Activated CD4-positive, alpha-beta memory T cell treated with anti-CD3 and anti-CD28 coated beads, Interleukin-2, amount 10 ng/mL, durations not matched to agents 7 days and 5 days (primary cell): ENCODE measurements at places on chromosomes 3 and 15. TPM values are rescaled to one million over a fixed set of nuclear protein-coding genes. Genes with fewer than 3 reads are reported as not detected.

DNA sequence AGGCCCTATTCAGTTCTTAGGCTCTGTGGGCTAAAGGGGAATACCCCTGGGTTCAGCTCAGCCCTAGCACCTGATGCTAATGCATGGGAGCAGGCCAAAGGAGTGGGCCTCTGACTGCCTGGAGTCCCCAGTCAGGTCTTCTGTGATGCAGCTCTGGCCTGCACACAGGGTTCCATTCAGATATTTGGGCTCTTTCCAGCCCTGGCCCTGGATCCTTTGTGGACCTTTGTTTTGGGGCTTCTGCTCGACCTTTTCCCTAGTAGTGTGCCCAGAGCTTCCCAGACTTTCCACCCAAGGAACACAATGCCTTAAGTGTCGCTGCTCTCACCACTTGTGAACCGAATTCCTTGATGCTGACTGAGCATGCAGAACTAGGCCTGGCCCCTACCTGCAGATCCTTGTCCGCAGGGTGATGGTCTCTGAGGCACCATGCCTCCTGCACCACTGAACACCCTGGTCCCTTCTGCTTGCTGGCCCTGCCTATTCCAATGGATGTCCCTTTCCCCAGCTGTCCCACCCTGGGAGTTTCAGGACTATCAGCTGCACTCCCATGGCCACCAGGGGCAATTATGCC is 5.1 kb downstream of the SEC13 start:
- DNase-seq, result no peak
- no peak overlapping the region for H3K4me3 ChIP-seq
- H3K36me3 ChIP-seq, result peaks cover 42% of the 10 kb centered on the region
- no peak overlapping the region for H3K27ac ChIP-seq
- no peaks in the 10 kb centered on the region for H3K27me3 ChIP-seq
- peaks cover 24% of the 10 kb centered on the region for H3K4me1 ChIP-seq

GRCh38 chr15:25716414-25717126 is 146.6 kb downstream of the ATP10A start:
- peaks cover 19% of the 10 kb centered on the region for H3K36me3 ChIP-seq
- no peak overlapping the region for H3K27ac ChIP-seq
- no peaks in the 10 kb centered on the region for H3K4me1 ChIP-seq
- no peak overlapping the region for H3K4me3 ChIP-seq
- no peak for DNase-seq

GRCh38 chr15:31458596-31459399 is 132.2 kb downstream of the KLF13 start:
- no peaks in the 10 kb centered on the region for H3K27me3 ChIP-seq
- H3K36me3 ChIP-seq, result peaks cover 6% of the 10 kb centered on the region
- DNase-seq, result no peak
- no peak overlapping the region for H3K27ac ChIP-seq

GRCh38 chr15:85890620-85890980 is 95.9 kb upstream of the KLHL25 start:
- H3K27me3 ChIP-seq, result peaks cover 6% of the 10 kb centered on the region
- H3K4me3 ChIP-seq, result no peak overlapping the region
- no peak overlapping the region for H3K27ac ChIP-seq

GRCh38 chr3:151152455-151153079 is 50.4 kb downstream of the GPR171 start:
- H3K4me1 ChIP-seq, result no peaks in the 10 kb centered on the region
- no peaks in the 10 kb centered on the region for H3K27me3 ChIP-seq
- H3K36me3 ChIP-seq, result no peaks in the 10 kb centered on the region
- H3K4me3 ChIP-seq, result no peak overlapping the region
- no peak for DNase-seq
- no peak overlapping the region for H3K27ac ChIP-seq

DNA sequence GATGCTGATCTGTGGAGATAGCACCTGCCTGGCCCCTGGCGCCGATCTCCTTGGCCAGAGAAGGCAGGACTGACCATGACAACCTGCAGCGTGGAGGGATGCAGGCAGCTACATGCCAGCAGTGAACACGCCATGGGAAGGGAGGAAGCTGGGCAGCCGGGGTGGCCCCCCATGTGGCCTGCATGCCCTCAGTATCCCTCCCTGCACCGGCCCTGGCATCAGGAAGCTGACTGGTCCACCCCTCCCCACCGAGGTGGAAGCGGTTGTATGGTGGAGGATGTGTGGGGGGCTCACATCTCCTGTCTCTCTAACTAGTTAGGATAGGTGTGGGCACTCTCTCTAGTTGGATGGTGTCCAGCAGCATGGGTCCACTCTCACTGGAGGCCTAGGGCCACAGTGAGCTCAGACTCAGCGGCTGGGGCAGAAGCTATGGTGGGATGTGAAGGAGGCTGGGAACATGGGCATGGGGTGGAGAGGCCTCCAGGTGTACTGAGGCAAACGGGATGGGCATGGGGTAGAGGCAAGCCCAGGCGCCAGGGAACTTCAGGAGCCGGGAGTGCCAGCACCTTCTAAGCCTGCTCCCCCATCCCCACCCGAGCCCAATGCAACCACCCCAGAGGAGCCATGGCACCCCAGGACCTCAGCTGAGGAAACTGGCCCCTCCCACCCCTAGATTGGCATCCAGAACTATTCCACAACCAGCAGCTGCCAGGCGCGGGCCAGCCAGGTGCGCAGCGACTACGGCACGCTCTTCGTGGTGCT is 1.8 kb upstream of the ABTB1 start:
- peak overlapping the region; percentile 88 for H3K4me3 ChIP-seq
- peaks cover 2% of the 10 kb centered on the region for H3K36me3 ChIP-seq
- DNase-seq, result no peak

GRCh38 chr3:143331350-143331749 is 211.8 kb downstream of the CHST2 start:
- no peaks in the 10 kb centered on the region for H3K4me1 ChIP-seq
- no peaks in the 10 kb centered on the region for H3K27me3 ChIP-seq
- H3K27ac ChIP-seq, result no peak overlapping the region
- no peaks in the 10 kb centered on the region for H3K36me3 ChIP-seq
- no peak overlapping the region for H3K4me3 ChIP-seq
- no peak for DNase-seq

Gene ATP13A3
- 77.8 TPM for total RNA-seq

Gene IL5RA
- not detected for total RNA-seq

Gene AADACL2
- not detected for total RNA-seq

Gene GOLGA8T
- not detected for total RNA-seq

Gene THRB
- total RNA-seq, result not detected
